Dermis blood vessel endothelial cell (primary cell): ENCODE measurements at places on chromosomes 3 and 15. TPM values are rescaled to one million over a fixed set of nuclear protein-coding genes. Genes with fewer than 3 reads are reported as not detected.

- DNase-seq: no peak
These were observed 858.3 kb downstream of the TUSC7 start for GRCh38 chr3:117567906-117568305.

- DNase-seq: no peak
These were observed 85.2 kb upstream of the ANKRD34C start for GRCh38 chr15:79197285-79197684.

DNA sequence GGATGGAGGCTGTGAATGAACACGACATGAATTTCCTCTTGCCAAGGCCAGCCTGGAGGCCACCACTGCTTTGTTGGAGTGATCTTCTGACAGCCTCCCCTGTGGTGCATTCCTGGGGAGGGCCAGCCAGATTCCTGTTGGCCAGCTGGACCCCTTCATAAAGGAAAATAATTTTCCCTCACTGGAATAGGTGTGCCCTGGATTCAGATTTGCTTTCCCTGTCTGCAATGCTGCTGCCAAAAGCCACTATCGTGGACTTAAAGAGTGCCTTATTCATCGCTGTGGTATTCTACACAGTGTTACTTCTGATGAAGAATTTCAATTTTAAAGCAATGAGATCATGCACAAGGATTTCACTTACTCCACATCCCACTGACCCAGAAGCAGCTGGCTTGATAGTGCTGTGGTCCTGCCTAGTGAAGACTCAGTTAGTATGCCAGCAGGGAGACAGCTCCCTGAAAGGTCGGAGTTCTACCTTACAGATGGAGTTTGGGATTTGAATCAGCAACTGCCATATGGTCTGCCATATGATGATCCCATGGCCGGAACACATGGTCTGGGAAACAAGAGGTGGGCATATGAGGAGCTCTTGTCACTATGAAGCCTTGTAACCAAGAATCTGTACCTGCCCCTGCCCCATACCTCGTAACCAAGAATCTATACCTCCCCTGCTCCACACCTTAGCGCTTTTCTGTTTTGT is 145.2 kb downstream of the KLF13 start:
- DNase-seq: no peak

- DNase-seq: no peak
These were observed 83.6 kb downstream of the COL6A5 start for GRCh38 chr3:130428871-130429712.

GRCh38 chr15:96330450-96331143 is at the start of gene NR2F2:
Gene NR2F2 (plus strand): TSS chr15:96330700. CDS start chr15:96332106, 1,406 bp downstream.
- peak; percentile 99 for DNase-seq

GRCh38 chr3:124168271-124168670 is 176.3 kb upstream of the ROPN1 start:
- DNase-seq: peak; percentile 9

GRCh38 chr3:190617185-190617584 is 103.3 kb downstream of the IL1RAP start:
- DNase-seq: no peak

DNA sequence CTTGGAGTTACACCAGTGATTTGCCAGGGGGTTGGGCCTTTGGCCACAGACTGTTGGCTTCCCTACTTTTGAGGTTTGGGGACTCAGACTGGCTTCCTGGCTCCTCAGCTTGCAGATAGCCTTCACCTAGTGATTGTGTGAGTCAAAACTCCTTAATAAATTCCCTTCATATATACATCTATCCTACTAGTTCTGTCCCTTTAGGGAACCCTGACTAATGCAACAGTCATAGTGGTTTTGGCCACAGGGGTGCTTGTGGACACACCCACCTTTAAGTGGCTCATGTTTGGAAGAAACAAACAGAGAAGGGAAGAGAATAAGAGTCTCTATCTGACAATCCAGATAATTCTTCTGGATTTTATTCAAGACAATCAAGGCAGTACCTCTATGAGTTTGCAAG is 457.7 kb downstream of the EPHA3 start:
- no peak for DNase-seq

DNA sequence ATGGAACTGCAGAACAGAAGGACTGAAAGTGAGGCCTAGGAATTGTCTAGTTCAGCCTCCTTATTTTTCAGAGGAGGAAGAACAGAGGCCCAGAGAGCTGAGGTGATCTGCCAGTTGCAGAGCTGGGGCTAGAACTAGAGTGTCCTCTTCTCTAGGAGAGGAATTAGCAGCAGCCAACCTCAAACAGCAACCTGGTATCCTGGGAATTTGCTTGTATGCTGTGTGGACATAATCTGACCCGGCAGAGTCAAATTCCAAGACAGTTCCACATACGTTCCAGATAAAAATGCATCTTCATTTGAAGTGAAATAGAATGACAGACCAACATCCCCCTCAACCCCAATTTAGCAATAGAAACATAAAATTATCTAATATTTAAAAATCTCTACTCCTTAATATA is 13.5 kb upstream of the TSC22D2 start:
- DNase-seq: no peak

- no peak for DNase-seq
These were observed 14.4 kb downstream of the KLF13 start for GRCh38 chr15:31341071-31341470.

DNA sequence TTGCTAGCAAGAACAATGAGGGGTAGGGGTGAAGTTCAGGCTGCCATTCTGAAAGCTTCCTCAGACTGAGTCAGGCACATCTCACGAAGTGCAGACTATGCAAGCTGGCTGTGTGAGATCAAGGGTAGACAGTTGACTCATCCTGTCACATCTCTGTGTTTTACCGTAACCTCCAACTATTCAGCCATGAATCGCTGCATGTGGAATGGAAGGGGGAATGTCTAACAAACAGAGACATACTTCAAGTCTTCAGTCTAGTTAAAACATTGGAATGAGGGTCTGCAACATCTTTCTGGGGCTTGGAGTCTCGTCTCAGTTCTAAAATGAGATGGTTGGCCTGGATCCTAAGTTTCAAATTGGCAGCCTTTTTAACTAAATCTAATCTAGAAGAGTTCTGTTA is 25.9 kb downstream of the AGTR1 start:
- DNase-seq: no peak

DNA sequence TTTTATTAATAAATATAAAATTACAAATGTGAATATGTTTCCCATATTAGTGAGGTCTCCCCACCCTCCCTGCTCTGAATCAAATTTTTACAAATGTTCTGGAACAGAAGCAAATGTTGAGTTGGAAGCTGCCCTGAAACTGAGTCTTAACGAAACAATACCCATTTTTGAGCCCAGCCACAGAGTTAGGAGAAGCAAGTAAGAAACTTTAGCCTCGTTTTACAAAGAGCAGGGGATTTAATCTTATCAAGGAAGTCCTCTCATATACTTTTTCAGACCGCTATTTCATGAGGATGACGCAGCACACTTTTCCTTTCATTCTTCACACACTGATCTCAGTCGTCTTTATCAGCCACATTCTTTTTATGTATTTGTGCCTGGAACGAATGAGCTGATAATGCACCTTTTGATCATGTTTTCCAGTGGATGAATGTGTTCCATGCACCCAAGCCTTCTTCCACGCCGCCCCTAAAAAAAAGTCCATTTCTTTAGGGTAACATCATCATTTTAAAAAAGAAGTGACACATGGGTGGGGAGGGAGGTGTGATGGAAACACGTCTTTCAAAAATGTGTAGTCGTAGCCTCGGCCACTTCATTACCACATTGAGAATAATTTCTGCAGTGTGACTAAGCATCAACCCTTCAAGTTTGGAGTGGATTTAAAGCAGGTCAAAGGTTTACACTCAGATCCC is 48.1 kb downstream of the SETMAR start:
- peak; percentile 62 for DNase-seq

- no peak for DNase-seq
These were observed 29.3 kb downstream of the KNL1 start for GRCh38 chr15:40623361-40623760.

DNA sequence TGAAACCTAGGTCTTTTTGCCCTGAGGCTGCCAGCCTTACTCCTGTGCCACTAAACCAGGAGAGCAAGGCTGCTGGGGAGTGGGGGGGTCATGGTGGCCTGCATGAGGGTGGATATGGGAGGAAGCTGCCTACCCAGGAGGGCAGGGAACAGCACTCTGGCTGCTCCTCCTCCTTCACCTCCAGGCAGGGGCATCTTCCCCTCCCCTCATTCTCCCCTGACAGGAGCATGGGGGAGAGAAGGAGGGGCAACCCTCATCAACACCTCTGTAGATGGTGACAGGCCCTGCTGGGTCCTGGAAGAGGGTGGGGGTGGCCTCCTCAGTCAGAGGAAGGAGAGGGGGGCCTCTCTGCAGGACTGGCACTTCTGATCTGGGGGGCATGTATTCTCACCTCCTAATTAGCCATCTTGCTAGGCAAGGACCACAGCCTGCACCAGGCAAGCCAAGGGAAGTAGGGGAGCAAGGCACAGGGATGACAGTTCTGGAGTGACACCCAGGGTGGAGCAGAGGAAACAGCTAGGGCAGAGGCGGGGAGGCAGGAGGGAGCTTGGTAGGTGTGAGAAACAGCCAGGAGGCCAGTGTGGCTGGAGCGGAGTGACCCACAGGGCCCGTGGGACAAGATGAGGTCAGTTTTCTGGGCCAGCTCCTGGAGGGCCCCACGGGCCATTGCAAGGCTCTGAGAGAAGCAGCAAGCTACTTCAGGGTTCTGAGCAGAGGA is 4.9 kb downstream of the CCDC33 start:
- DNase-seq: no peak

DNA sequence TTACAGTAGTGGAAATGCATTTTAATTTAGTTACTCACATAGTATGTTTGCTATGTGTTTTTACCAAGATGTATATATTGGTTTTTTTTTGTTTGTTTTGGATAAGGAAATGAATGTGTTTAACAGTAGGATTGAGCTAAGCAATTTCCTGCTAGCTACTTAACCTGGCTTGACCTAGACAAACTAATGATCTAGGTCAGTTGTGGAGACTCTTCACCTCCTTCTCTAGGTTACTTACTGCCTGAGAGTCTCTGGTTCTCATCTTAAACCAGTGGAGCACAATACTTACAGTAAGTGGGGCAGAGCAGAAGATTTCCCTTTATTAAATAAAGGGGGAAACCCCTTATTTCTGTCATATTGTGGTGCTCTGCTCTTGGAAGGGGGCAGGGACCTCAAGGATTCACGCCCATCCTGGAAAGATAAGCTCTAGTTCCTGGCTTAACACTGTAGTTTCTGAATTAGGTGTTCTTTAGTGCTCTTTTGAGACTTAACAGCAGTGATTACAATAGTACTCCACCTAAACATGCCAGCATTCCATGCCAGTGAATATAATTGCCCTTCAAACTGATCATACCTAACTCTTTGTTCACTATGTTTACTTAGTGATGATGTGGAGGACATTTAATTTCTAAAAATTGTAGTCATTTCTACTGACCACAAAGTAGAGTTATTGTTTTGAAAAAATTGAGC is 79.9 kb downstream of the UBP1 start:
- DNase-seq: peak; percentile 65

GRCh38 chr3:176789281-176789705 is 408.0 kb downstream of the TBL1XR1 start:
- DNase-seq: no peak

GRCh38 chr3:49813497-49814174 is at the start of gene UBA7:
Gene UBA7 (minus strand): TSS chr3:49813953. CDS start chr3:49813787, 166 bp downstream.
- peak; percentile 70 for DNase-seq

GRCh38 chr15:51718219-51718618 is 19.2 kb downstream of the LYSMD2 start:
- no peak for DNase-seq

DNA sequence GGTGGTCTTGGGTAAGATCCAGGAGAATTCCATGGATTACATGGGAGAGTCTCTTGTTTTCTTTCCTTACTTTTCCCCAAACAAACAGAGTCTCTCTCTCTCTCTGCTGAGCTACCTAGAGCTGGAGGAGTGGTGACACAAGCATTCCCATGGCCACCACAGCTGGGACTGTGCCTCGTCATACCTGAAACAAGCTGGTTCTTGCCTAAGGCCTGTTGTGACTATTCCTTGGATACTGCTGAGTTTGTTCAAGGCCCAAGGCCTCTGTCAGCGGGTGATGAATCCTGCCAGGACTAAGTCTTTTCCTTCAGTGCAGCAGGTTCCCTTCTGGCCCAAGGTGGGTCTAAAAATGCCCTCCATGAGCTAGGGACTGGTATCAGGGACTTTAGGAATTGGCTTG is 378.1 kb upstream of the ZNF385D start:
- DNase-seq: no peak

DNA sequence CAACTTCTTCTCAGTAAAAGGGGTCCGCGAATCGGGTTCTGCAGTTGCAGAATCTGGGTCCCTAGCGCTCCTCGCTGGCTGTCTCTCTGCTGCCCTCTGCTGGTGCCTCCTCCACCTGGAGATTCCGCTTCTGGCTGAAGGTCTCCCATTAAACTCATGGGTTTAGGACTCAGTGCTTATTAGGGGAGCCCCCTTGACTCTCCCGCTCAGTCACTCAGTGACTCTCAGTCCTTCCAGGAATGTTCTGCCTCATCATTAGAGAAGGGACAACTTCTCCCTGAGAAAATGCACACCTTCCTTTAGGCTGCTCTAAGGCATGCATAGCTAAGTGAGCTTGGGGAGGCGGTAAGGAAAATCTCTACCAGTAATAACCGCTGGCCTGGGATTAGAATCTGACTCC is 7.1 kb downstream of the CPN2 start:
- peak; percentile 83 for DNase-seq

DNA sequence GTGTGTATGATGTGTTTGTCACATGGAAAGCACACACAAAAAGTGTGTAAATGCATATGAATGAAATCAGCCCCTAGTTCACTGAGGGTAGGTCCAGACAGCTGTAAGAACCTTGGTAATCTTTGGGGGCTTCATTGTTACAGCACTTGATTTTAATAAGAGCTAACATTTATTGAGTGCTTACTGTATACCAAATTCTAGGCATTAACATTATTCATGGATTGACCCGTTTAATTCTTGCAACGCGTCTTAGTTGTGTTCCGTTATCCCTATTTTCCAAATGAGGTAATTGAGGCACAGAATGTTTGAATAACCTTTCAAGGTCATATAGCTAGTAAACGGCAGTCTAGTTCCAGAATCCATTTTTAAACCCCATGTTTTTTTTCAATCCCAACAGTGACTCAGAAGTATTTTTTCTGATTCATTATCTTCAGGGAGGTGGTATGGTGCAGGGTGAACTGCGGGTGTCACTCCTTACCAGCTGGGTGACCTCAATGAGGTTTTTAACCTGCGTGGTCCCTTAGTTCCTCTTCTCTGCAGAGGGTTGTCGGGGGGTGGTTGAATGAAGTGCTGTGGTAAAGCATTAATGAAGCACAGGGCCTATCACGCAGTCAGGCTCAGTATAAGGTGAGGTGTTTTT is 14.2 kb downstream of the RAB8B start:
- DNase-seq: no peak

- no peak for DNase-seq
These were observed 24.5 kb upstream of the SSR3 start for GRCh38 chr3:156579427-156579851.

- DNase-seq: no peak
These were observed 8.3 kb upstream of the SLC12A8 start for GRCh38 chr3:125220727-125221429.

- DNase-seq: no peak
These were observed 48.4 kb upstream of the SPPL2A start for GRCh38 chr15:50813865-50814264.

The GOLGA8B gene
- total RNA-seq: 7.1 and 28.6 TPM in 2 replicates

The DUOXA2 gene
- total RNA-seq: not detected in 2 replicates

The TGM5 gene
- total RNA-seq: not detected in 2 replicates

The MDFIC2 gene
- total RNA-seq: not detected in 2 replicates

The PLA2G4F gene
- total RNA-seq: not detected in 2 replicates

The TRIM42 gene
- total RNA-seq: not detected in 2 replicates

The NFKBIZ gene
- 15.2 and 31.8 TPM in 2 replicates for total RNA-seq

The NRROS gene
- total RNA-seq: 13.4 and 16.8 TPM in 2 replicates

The ADGRG7 gene
- not detected in 2 replicates for total RNA-seq

The XCR1 gene
- not detected in 2 replicates for total RNA-seq

The TUSC7 gene
- not detected in 2 replicates for total RNA-seq

The PIERCE2 gene
- 0.79 and 0.85 TPM in 2 replicates for total RNA-seq

The ZNF385D gene
- 2.0 and 4.4 TPM in 2 replicates for total RNA-seq

The RTP3 gene
- total RNA-seq: not detected in 2 replicates

The ANKRD34C gene
- not detected in 2 replicates for total RNA-seq

The CRTC3 gene
- total RNA-seq: 11.1 and 13.4 TPM in 2 replicates
